NCI-H1092 (cell line): ENCODE measurements at places on chromosomes 2 and 18.

DNA sequence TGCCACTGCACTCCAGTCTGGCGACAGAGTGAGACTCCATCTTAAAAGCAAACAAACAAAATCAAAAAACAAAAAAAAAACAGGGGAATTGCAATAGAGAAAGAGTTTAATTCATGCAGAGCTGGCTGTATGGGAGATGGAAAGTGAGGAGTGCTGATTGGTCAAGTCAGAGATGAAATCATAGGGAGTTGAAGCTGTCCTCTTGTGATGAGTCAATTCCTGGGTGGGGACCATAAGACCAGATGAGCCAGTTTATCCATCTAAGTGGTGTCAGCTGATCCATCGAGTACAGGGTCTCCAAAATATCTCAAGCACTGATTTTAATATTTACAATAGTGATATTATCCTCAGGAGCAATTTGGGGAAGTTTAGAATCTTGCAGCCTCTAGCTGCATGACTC, 45.3 kb downstream of the FRZB start:
- DNase-seq = no peak

GRCh38 chr2:25268139-25268538, 73.6 kb downstream of the DNMT3A start:
- no peak for DNase-seq

DNA sequence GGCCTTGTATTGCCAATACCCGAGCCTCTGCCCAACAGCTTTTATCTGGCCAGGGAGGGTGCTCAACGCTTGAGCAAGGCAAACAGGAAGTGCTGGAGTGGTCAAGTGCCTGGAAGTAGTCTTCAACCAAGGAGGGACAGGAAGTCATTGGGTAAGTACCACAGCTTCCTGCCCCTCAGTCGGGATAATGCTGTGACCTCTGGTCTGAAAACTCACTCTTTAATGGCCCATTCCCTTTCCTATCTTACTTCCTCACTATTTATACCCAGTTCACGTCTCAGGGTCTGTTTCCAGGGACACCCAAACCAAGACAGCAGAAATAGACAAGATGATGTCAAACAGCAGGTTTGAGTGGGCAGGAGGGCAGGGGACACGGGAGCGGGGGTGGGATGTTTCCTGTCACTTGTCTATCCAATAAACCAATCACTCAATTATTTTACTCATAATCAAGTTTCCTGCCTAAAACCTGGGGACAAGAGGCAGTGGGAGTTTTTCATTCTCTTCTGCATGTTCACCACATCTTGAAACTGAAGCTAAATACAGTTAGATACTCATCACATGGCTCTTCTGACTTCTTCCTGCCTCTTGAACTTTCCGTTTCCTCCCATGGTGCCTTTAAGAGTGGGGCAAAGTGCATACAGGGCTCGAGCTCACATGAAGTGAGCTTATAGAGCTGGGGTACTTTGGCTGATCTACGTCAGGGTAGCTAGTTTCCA, 68.9 kb upstream of the CAB39 start:
- DNase-seq = no peak

DNA sequence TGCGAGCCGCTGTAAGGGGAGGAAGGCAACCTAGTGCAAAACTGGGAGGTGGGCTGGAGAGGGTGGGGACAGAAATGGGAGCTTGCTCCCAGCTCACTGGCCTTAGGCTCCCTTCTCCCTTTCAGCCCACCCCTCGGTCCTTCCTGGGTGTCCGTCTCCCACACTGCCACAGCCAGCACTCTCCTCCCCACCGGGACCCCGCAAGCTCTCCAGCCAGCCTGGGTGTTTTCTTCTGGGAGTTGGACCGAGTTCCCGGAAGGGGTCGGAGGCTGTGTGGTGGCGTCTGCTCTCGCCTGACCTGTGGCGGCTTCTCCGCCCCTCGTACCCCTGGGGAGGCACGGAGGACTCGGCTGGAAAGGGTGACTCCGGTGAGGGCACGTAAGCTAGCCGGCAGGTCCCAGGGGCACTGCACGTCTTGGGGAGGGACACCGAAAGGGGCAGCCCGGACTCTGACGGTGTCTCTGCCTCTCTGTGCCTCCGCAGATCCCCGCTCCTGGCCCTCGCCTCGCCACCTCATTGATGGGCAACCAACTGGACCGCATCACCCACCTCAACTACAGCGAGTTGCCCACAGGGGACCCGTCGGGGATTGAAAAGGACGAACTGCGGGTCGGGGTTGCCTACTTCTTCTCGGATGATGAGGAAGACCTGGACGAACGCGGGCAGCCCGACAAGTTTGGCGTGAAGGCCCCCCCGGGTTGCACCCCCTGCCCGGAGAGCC, 1.1 kb downstream of the LRATD1 start:
- DNase-seq = no peak

- peak; percentile 41 for DNase-seq
Measured at GRCh38 chr18:48136051-48136826, 205.8 kb upstream of the SMAD2 start.

DNA sequence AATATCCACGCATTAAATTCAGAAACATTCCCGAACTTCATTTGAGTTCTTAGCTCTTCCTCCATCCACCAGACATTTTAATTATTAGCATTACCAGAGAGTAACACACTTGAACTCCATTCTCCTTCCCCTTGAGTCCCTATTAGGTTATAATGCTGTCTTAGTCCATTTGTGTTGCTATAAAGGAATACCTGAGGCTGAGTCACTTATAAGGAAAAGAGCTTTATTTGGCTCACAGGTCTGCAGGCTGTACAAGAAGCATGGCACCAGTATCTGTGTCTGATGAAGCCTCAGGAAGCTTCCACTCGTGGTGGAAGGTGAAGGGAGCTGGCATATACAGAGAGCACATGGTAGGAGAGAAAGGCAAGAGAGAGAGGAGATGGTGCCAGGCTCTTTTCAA, 25.4 kb downstream of the TBC1D8 start:
- no peak for DNase-seq

- DNase-seq = no peak
Measured at GRCh38 chr2:102967451-102967850, 205.6 kb downstream of the TMEM182 start.

DNA sequence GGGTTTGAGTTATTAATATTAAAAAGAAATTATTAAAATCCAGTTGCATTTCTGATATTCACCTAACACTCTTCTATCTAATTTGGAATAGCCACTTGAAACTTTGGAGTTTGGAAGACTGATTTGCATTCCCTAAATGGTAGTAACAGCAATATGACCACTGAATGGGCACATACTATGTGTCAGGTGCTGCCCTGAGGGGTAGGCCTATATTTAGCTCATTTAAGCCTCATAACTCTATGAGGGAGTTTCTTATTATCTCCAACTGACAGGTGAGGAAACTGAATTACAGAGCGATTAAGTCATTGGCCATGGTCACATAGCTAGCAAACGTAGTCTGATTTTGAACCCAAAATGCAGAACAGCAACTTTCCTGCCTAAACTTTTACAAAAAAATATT, 77.3 kb downstream of the VWA3B start:
- DNase-seq = no peak

- no peak for DNase-seq
Measured at GRCh38 chr2:47039913-47040562, 115.1 kb downstream of the STPG4 start.

DNA sequence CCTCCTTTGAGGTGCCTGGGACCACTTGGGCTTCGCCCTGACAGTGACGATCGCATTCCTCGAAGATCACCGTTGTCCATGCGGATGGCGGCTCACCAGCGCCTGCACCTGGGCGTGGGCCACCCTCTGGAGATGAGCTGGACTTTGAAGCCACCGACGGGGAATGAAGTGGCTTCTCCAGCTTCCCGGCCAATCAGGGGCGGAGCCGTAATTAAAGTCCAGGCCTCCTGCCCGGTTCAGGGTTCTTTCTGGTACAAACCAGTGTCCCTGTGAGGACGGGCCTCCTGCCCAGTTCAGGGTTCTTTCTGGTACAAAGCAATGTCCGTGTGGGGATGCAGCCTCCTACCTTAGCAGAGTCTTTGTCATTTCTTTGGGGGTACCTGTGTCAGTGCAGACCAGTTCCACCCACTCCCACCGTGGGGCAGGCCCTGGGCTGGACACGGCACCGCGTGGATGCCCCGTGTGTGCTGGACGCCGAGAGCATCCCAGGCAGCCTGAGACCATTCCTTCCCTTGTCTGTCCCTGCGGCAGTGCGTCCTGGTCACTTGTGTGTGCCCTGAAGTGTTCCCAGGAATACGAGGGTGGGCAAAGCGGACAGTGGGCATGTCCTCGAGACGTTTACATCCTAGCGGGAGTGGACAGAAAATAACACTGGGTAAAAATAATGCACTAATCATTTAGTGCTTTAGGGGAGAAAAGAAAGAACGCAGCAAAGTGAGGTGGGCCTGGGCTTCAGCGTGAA, 55.0 kb downstream of the KCNG2 start:
- no peak for DNase-seq

GRCh38 chr2:66440708-66441497, 6.0 kb downstream of the MEIS1 start:
- DNase-seq = no peak

GRCh38 chr2:74181739-74182138, 3.1 kb upstream of the MOB1A start:
- DNase-seq = no peak

GRCh38 chr2:74278694-74279093, 64.5 kb downstream of the SLC4A5 start:
- DNase-seq = no peak

- DNase-seq = no peak
Measured at GRCh38 chr2:26921323-26921722, 49.1 kb upstream of the MAPRE3 start.

- no peak for DNase-seq
Measured at GRCh38 chr2:128894896-128895295, 576.2 kb upstream of the HS6ST1 start.

- peak; percentile 9 for DNase-seq
Measured at GRCh38 chr2:234494361-234495250, 2.3 kb downstream of the ARL4C start.

DNA sequence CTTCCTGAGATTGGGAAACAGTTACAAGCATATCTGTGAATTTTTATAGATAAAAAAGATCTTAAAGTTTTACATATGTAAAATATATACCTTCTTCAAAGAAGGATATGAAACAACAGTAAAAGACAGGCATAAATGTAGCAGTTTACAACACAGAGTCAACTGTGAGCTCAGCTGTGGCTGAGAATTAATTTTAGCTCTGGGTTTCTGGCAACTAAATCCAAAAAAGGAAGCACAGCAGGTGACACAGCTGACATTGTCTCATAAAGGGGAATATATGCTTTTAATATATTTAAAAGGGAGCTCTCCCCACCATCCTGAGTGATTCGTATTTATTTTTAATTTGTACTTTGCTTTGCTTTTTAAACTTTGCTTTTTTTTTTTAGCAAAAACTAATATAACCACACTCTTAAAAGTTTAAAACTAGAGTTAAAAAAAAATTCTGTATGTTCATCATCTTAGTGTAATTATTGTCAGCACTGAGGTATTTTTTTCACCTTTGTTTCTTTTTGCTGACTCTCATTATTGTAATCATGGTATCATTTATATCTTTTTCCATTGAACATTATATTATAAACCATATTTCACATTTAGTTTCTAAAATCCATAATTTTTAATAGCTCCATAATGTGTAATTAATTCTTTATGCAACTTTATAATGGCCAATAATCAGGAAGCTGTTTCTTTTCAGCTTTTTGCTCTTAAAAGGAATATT, 6.7 kb downstream of the TUBB6 start:
- no peak for DNase-seq

GRCh38 chr18:2902327-2902726, 55.5 kb downstream of the EMILIN2 start:
- no peak for DNase-seq

DNA sequence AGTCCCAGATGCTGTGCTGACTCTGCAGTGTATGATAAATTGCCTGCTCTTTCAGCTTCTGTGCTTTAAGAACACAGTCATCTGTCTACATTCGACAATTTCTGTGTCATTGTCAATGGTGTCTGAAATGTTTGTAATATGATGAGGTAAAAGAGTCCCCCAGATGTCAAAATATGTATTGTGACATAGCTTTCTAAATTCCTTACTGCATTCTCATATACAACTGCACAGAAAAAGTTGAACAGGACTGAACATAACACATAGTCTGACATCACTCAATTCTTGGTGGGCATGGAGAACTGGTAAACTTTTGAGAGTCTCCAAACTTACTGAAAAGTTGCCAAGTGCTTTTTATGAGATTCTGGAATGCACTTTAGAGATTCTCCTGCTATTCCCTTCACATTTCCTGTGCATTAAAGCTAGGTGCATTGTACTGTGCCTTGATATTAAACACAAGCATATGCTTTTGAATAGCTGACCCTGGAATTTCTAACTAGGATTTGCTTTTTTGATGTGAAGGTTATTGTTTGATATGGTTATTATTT, 48.1 kb upstream of the ARHGAP28 start:
- no peak for DNase-seq

DNA sequence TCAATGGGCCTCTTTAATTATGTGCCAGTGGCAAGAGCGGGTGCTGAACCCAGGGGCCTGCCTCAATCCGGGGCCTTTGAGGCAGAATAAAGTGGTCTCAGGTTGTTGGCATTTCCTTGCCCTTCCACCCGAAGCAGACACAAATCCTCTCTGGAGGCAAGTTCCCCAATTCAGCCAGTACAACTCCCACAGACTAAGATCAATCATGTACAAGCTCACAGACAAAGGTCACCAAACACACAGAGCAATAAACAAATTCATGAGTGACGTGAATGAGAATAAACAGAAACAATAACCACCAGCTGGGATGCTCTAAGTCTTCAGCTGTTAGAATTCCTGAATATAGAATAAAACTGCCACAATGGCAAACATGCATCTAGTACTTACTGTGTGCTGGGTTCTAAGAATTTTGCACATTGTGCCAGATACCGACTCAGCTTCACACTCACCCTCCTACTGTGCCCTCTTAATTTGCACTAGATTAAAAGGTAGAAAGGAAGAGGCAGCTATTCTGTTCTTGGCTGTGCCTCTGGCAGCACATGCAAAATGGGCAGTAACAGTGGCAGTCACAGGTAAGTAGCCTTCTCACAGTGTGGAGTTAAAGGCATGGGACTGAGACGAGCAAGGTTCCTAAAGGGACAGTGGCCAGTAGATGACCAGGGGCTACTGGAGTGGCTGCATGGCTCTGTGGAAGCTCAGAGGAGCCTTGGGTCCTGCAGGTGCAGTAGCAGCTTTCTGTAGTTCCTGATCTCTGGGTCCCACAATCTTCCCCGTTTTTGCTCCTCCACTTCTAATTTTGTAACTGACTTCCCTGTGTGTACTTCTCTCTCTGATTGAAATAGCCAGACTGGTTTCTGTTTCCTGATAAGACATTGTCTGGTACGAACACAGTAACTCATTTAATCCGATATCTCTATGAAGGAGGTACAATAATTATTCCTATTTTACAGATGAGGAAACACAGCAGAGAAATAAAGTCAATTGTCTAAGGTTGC, 34.6 kb upstream of the IL1B start:
- DNase-seq = no peak

DNA sequence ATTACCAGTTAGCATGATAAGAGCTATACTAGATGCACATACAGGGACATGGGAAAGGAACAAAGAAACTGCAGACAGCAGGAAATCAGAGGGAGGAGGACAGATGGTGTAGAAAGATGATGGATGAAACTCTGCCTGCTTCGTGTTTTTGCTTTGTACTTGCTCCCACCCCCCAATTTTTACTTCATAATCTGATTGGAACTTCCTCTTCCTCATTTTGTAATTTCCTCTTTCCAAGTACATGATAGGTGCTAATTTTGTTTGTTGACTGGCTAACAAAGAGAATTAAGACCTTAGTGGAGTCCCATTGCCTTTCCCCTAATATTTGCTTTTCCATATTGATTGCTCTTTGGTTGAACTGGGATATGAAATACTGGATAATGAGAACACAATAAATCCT, 76.0 kb upstream of the PELI1 start:
- no peak for DNase-seq

- no peak for DNase-seq
Measured at GRCh38 chr2:74001121-74001520, 16.4 kb downstream of the TET3 start.
